ENCODE measurements at places on chromosomes 16 and 17.

DNA sequence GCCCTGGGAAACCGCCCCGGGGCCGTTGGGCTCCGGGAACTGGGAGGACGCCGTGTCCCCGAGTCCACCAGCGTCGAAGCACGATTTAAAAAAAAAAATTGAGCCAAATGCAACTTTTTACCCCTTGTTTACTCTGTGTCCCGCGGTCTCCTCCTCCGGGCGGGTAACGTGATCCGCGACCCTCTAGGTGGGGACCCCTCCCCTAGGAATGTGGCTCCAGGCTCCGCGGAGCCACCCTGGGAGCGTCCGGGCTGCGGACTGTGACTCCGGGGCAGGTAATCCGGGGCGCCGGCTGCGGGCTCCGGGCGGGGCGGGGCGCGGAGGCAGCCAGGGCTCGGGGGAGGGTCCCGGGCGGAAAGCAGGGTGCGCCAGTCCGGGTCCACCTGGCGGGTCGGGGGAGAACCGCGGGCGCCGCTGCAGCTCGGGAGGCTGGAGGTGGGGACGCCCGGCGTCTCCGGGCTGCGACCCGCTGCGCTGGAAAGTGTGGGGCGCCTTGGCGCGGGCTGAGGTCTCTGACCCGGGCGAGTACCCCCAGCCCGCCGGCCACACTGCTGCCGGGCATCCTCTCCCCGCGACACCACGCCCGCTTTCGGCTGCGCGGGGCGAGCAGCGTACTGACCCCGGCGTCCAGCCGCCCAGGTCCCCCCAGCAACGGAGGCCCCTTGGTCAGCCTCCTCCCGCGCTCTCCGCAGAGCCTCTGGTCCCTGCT, 852 bp upstream of the HELZ start:
- no peak for DNase-seq

- DNase-seq = no peak
These were observed 13.5 kb upstream of the SLC47A2 start for GRCh38 chr17:19729900-19730299.

DNA sequence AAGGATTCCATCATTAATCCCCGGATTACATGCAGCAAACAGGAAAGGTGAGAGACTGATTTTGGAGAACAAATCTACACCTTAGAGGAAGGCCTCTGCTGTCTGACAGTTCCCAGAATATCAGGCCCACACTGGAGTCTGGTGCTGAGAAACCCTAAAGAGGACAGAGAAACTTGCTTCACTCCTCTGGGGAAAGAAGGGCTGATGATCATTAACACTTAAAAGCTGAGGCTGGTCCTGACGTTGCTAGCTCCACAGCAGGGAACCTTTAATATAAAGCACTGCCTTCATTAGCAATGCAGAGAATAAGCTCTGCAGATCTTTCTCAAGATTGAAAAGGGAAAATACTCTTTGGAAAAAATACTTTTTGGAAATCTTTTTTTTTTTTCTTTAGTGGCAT, 1472.4 kb upstream of the GOT2 start:
- no peak for DNase-seq

- no peak for DNase-seq
These were observed 29.3 kb upstream of the TNFRSF13B start for GRCh38 chr17:17001076-17001777.

DNA sequence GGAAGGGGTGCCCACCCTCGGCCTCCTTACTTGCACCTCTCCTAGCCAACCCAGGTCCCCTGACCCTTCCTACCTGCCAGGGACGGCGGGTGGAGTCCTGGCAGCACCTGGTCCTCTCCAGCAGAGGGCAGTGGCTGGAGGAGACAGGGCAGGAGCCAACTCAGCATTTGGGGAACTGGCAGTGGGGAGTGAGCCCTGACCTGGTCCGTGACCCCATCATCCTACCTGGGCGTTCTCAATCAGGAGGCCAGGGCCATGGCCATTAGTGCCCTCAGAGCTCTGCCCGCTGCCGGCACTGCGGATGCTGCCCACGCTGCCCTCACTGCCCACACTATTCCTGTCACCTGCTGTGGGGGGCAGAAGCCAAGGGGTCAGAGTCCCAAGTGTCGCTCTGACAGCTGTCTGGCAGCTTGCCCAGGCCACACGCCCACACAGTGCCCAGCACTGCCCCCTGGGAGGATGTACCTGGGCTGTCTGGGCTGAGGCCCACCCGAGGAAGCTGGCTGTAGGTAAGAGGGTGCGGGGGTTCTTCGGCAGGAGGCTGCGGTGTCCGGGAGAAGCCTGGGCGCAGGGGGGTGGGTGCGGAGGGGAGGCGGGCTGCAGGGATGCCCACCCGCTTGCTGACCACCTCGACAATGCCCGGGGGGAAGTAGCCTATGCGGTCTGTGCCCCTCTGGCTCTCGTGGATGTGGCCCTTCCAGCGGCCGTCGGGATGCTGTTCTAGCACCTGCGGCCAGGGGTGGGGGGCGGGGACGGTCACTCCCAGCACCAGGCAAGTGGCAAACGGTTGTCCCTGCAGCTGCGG, 10.8 kb downstream of the CASKIN2 start:
- DNase-seq = no peak

DNA sequence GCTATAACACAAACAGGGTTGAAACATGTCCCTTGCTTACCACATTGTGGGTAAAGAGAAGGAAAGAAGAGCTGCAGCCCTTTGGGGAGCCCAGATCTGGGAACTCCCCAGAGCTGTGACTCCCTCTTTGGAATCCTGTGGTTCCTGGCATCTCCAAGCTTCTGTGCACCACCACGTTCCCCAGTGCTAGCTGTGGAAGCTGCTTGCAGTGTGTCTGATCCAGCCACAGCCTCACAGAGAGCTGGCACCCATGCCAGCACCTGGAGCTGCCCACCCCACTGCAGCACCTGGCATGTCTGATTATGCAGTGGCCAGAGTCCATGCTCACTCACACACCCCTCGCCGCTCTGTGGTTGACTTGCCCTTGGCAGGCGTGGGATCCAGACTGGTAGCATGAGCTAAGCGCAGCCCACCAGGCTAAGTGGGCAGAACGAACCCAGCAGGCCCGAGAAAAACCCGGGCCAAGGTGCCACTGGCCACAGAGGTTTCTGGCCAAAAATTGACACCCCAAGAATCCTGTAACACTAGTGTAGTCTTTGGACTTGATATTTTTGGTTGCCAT, 252.6 kb upstream of the KCNJ16 start:
- no peak for DNase-seq

- peak; percentile 100 for DNase-seq
These were observed at the start of gene TMUB2 for GRCh38 chr17:44186307-44187130. TSS of gene TMUB2 (plus strand) at chr17:44186972. CDS start at chr17:44187709, 737 bp downstream.

DNA sequence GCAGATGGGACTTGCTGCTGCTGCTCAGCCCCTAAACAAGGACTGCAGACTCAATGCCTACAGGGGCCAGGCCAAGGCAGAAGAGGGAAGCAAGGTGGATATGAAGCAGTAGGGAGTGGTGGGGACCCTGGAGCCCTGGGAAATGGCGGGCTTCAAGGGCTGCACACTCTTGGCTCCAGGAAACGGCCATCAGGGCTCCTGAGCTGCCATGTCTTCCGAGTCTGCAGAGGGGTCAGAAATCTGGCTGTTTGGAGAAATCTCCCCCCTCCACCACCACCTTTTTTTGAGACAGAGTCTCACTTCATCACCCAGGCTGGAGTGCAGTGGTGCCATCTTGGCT, 169.1 kb downstream of the KATNIP start:
- no peak for DNase-seq

DNA sequence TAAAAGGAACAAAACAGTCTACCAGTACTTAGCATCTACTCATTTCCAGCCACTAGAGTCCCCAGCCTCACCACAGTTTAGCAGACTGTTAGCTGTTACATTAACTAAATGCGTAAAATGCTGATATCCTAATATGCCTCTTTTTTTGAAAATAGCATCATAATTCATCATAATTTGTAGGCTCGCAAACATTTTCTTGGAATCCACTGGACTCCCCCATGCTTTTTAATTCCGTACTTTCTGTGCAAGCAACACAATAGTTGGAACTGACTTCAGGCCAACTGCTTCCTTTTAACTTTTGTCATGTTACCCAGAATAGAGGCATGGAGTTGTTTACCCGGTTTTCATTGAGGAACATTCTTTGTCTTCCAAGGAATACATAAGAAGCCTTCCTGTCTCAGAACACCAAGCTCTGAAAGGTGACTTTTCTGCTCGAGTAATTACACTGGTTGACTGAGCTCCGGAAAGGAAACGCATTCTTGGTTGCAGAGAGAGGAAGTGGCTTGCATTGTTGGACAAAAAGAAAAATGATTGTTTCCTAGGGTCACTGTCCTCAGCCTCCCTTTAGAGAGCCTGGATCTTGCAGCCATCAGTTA, 30.9 kb upstream of the SEC14L1 start:
- DNase-seq = peak; percentile 46
